Upper lobe of left lung (tissue), 6 donors: ENCODE measurements at places on chromosomes 2 and 18.

DNA sequence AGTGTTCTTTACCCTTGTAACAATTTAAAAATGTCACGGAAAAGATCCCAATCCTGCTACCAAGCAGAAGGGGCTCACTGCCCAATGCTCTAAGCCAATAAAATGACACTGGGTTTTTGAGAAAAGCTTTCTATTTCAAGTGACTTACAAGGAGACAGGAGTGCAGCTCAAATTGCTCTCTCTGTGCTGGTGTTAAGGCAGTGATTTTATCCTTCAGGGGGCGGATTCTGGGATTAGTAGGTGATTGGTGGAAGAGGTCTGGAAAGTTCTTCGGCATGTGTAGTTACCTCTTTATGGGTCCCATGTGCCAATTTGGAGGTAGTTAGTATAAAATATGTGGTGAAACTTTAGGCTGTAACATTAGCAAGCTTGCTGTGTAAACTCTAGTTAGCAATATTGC, 27.4 kb upstream of the MCM6 start:
- no peaks in the 10 kb centered on the region for H3K27me3 ChIP-seq
- no peak overlapping the region for H3K4me3 ChIP-seq
- no peaks in the 10 kb centered on the region for H3K4me1 ChIP-seq
- DNase-seq = no peak

- no peak overlapping the region for H3K27ac ChIP-seq
- no peaks in the 10 kb centered on the region for H3K4me1 ChIP-seq
- no peak overlapping the region for H3K4me3 ChIP-seq
- peaks cover 31% of the 10 kb centered on the region for H3K36me3 ChIP-seq
These were observed 29.9 kb upstream of the FBLN7 start for GRCh38 chr2:112108178-112108832.

- H3K27me3 ChIP-seq = no peaks in the 10 kb centered on the region
- no peak for DNase-seq
- H3K36me3 ChIP-seq = no peaks in the 10 kb centered on the region
- H3K4me3 ChIP-seq = no peak overlapping the region
- H3K4me1 ChIP-seq = no peaks in the 10 kb centered on the region
These were observed 84.6 kb upstream of the NDUFV2 start for GRCh38 chr18:9017905-9018227.

- no peak overlapping the region for H3K4me3 ChIP-seq
- H3K4me1 ChIP-seq = no peaks in the 10 kb centered on the region
- H3K27ac ChIP-seq = no peak overlapping the region
- DNase-seq = no peak
These were observed 111.9 kb upstream of the DTNA start for GRCh38 chr18:34598120-34598635.

GRCh38 chr2:634636-635388, 42.4 kb downstream of the TMEM18 start:
- H3K27ac ChIP-seq = no peak overlapping the region
- H3K4me3 ChIP-seq = no peak overlapping the region
- DNase-seq = no peak
- H3K4me1 ChIP-seq = peaks cover 7% of the 10 kb centered on the region
- H3K36me3 ChIP-seq = no peaks in the 10 kb centered on the region

DNA sequence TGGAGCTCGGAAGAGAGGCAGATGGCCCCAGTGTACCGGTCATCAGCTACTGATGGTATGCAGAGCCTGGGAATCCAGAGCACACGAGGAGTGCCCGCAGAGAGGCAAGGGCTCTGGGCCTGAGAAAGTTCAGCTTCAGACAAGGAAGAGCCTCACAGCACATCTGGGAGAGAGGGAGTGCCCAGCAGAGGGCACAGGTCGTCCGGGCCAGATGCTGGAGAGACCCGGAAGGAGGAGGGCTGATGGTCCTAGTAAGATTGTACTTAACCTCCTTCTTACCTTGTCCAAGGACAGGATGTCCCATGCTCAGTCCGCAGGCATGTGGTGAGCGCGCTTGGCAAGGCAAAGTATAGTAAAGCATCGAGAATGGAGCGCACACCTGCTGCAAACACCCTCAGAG, 24.4 kb upstream of the CHMP1B start:
- no peak overlapping the region for H3K4me3 ChIP-seq
- H3K27ac ChIP-seq = no peak overlapping the region
- no peaks in the 10 kb centered on the region for H3K36me3 ChIP-seq
- H3K27me3 ChIP-seq = no peaks in the 10 kb centered on the region
- DNase-seq = no peak
- H3K4me1 ChIP-seq = no peaks in the 10 kb centered on the region

- H3K27ac ChIP-seq = no peak overlapping the region
- no peaks in the 10 kb centered on the region for H3K4me1 ChIP-seq
- no peaks in the 10 kb centered on the region for H3K27me3 ChIP-seq
- H3K4me3 ChIP-seq = no peak overlapping the region
- H3K36me3 ChIP-seq = no peaks in the 10 kb centered on the region
These were observed 117.6 kb downstream of the BCL2L11 start for GRCh38 chr2:111238296-111238695.

DNA sequence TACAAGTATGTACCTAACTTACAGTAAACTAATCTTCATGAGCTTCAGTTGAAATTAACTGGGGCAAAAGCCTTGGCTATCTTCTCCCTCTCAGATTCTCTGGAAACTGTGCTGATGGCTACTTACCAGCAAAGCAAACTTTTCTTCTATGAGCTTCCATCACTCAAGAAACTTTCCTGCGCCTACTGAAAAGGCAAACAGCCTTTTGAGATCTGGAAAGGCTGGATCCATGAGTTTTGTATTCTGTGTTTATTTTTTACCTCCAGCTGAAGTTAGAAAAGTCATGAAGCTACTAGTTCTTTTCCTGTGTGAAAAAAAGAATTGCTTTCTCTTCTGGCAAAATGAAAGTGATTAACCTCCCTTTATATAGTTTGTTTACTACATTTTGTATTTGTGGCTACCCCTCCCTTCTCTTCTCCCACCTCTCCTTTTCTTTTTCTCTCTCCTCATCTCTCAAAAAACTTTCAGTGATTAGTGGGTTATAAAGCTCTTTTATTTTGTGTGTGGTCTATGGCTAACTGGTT, 49.2 kb upstream of the RNF152 start:
- no peak overlapping the region for H3K4me3 ChIP-seq
- H3K27me3 ChIP-seq = no peaks in the 10 kb centered on the region
- no peak for DNase-seq
- no peaks in the 10 kb centered on the region for H3K4me1 ChIP-seq
- H3K27ac ChIP-seq = no peak overlapping the region

DNA sequence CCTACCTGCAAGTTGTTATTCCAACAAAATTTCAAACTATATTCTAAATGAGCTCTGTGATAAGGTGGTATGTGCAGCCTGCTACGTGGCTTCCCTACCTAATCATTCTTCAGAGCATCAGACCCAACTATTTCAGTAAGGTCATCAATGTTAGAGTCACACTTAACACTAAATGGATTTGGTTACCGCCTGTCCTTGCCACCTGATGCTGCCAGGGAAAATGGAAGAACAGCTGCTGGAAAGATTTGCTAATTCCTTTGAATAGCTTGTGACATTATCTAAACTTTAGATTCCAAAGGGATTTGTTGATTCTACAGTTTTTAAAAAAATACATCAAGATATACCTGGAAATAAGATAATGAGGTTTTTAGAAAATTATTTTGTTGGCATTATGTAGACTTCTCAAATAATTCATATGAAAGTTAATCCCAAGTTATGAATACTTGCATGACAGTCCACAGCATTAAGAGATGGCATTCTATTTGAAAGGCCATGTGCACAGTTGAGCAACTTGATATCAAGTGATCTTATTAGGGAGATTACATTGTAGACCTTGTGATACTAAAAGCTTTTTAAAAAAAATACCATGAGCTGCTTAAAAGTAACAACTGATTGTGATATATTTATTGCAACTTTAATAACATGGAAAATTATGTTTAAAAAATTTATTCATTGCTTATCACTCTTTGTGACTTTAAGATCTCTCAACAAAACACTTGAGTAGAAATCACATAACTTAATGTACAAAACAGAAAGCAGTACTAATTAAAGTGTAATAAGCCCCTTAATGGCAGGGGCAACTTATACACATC, 98.3 kb upstream of the UGP2 start:
- no peaks in the 10 kb centered on the region for H3K36me3 ChIP-seq
- H3K4me1 ChIP-seq = peaks cover 13% of the 10 kb centered on the region
- no peak for DNase-seq
- no peak overlapping the region for H3K4me3 ChIP-seq

DNA sequence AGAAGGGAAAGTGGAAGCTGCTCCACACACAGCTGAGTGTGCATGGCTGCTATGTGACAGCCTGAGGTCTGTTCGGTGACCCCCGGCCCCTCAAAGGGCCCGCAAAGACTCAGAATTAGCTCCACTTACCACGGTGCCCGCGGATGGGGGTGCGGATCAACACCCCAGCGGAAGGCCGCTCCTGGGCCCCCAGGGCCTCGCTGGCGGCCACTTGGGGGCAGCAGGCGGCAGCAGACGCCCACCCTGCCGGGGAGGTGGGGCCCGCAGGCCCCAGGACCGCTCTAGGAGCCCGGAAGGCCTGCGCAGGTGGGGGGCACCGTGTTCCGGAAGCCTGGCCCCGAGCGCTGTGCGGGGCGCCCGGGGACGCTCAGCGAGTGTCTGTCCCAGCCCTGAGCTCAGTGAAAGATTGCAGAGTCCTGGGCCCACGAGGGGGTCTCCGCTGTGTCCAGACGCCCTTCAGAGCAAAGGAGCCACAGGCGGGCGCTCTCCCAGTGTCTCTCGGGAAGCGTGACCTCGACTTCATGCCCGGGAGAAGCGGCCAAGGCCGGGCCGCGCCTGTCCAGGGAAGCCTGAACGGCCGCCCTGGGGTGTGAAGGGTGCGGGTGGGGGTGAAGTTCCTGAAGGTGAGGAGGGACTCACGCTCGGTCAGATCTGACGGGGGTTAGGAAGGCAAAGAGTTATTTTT, 118.7 kb downstream of the VAPA start:
- no peaks in the 10 kb centered on the region for H3K36me3 ChIP-seq
- H3K27ac ChIP-seq = peak overlapping the region; percentile 54
- no peaks in the 10 kb centered on the region for H3K27me3 ChIP-seq
- H3K4me3 ChIP-seq = peak overlapping the region; percentile 44
- peak; percentile 83 for DNase-seq

DNA sequence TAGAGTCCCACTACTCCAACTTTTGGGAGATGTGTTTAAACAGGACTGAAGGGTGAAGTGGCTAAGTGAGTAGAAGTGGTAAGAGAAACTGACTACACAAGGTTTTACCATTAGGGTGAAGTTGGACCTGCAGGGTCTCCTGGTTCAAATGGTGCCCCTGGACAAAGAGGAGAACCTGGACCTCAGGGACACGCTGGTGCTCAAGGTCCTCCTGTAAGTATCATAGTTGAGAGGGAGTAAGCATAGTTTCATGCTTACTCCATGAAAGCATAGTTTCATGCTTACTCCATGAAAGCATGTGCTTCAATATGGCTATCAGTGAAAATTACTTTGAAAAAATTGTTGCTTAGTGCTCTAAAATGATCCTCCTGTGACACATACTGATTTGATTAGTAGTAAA, 19.1 kb downstream of the COL3A1 start:
- no peak overlapping the region for H3K4me3 ChIP-seq
- H3K36me3 ChIP-seq = no peaks in the 10 kb centered on the region
- H3K27ac ChIP-seq = no peak overlapping the region
- DNase-seq = no peak
- H3K4me1 ChIP-seq = no peaks in the 10 kb centered on the region

- no peaks in the 10 kb centered on the region for H3K27me3 ChIP-seq
- no peak overlapping the region for H3K4me3 ChIP-seq
- H3K27ac ChIP-seq = no peak overlapping the region
- peaks cover 31% of the 10 kb centered on the region for H3K36me3 ChIP-seq
- H3K4me1 ChIP-seq = no peaks in the 10 kb centered on the region
- DNase-seq = peak; percentile 24
These were observed 75.7 kb downstream of the TTC21B start for GRCh38 chr2:165877565-165878550.
